Upper lobe of left lung (tissue), 6 donors: ENCODE measurements at places on chromosomes 11 and 22. TPM values are rescaled to one million over a fixed set of nuclear protein-coding genes. Genes with fewer than 3 reads are reported as not detected.

Gene KIRREL3
- 0.24 TPM for total RNA-seq

Gene MRPL16
- total RNA-seq, result 15.9 TPM

Gene SC5D
- total RNA-seq, result 9.4 TPM

DNA sequence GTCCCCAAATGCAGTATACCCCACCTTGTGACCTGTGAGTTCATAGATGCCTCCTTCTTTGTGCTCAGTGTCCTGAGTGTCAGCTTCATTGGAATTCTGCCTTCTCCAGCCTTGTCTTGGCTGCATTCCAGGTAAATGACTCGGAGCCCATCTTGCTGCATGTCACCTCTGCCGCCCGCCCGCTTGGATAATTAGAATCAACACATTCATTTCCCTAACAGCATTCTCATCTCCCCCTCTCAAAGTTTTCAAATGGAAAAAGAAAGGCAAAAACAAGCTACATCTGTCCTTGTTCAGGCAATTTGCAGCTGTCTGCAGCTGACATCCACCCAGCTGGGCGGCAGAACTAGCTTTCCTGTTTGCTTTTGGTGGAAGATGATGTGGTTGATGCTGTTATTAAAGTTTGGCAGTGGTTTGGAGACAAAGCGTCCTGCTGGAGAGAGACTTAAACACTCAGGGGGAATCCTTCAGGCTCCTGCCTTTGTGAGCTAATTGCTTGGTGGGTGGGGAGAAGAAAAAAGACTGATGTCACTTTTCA lies 198.8 kb upstream of the SEZ6L start:
- H3K4me1 ChIP-seq, result no peaks in the 10 kb centered on the region
- no peak overlapping the region for H3K27ac ChIP-seq
- no peaks in the 10 kb centered on the region for H3K36me3 ChIP-seq
- no peak overlapping the region for H3K4me3 ChIP-seq
- DNase-seq, result no peak
- H3K27me3 ChIP-seq, result no peaks in the 10 kb centered on the region

GRCh38 chr11:14312736-14313438 lies 46.1 kb downstream of the RRAS2 start:
- H3K36me3 ChIP-seq, result no peaks in the 10 kb centered on the region
- no peak overlapping the region for H3K27ac ChIP-seq

DNA sequence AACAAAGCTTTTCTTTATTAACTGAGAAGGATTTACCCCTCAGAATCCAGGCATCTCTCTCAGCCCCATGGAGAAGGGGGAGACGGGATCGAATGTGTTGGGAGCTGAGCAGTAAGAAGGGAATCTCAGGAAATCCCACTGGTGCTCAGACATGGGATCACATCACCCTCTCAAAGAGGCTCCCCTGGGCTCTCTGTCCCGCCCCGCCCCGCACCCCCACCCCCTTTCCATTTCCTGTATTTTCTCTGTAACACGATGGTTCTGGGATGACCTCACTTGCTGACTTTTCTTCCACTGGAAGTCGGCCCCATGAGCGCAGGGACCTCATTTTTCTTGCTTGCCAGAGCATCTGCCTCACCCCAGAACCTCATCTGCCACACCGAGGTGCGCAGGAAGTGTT lies 100.0 kb downstream of the RPS6KA4 start:
- no peaks in the 10 kb centered on the region for H3K36me3 ChIP-seq
- H3K4me3 ChIP-seq, result no peak overlapping the region
- no peak overlapping the region for H3K27ac ChIP-seq
- H3K27me3 ChIP-seq, result no peaks in the 10 kb centered on the region
- no peak for DNase-seq

- H3K36me3 ChIP-seq, result no peaks in the 10 kb centered on the region
- no peak overlapping the region for H3K4me3 ChIP-seq
- no peak overlapping the region for H3K27ac ChIP-seq
- DNase-seq, result no peak
- H3K4me1 ChIP-seq, result no peaks in the 10 kb centered on the region
Measured at GRCh38 chr22:49296561-49296960, 531.1 kb downstream of the BRD1 start.

GRCh38 chr11:108697872-108698473 lies 33.1 kb downstream of the DDX10 start:
- peak; percentile 44 for DNase-seq
- peaks cover 4% of the 10 kb centered on the region for H3K4me1 ChIP-seq
- no peaks in the 10 kb centered on the region for H3K36me3 ChIP-seq
- H3K4me3 ChIP-seq, result no peak overlapping the region
- no peaks in the 10 kb centered on the region for H3K27me3 ChIP-seq
- H3K27ac ChIP-seq, result no peak overlapping the region

DNA sequence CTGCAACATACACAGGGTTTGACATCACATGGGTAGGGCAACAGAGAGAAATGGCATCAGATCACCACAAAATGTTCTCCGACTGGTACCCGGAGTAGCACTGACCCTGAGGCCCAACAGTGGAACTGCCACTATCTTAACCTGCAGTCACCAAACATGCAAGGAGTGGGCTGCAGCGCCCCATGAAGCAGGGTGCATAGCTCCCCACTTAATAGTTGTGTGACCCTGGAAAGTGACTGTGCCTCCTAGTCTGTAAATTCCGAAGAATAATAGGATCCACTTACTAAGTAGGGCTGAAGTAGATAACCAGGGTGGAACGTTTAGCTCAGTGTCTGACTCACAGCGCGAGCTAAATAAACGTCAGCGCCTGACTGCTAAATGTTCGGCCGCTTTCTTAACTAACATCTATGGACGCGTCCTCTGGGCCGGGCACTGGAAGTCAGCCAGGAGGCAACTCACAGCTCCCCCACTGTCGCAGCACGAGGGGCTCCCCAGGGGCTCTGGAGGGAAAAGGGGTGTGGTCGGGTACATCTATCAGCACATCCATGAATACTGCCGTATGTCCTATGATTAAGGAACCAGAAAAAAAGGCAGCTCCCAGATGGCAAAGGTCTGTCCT lies 777 bp downstream of the LTO1 start:
- no peaks in the 10 kb centered on the region for H3K27me3 ChIP-seq
- H3K36me3 ChIP-seq, result peaks cover 8% of the 10 kb centered on the region
- peaks cover 16% of the 10 kb centered on the region for H3K4me1 ChIP-seq
- DNase-seq, result no peak

- no peaks in the 10 kb centered on the region for H3K36me3 ChIP-seq
- H3K4me3 ChIP-seq, result no peak overlapping the region
- H3K27me3 ChIP-seq, result no peaks in the 10 kb centered on the region
- peak overlapping the region; percentile 13 for H3K27ac ChIP-seq
- DNase-seq, result peak; percentile 95
Measured at GRCh38 chr11:2933375-2934020, 4.3 kb upstream of the PHLDA2 start.

DNA sequence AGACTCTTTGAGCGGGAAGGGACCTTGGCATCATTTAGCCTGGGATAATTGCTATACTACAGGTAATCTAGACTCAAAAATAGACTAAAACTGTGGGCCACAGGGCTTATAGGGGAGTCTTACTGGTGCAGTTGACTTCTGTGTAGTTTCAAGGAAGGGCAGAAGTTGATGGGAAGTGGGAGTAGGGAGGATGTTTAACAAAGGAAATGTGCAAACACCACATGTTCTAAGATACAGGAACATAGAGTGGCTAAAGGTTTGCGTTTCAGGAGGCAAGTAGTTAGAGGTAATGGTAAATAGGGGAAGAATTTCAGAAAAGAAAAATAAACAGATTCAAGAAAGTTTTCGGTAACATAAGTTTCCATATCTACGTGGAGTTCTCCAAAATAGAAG lies 14.4 kb upstream of the SORL1 start:
- no peaks in the 10 kb centered on the region for H3K27me3 ChIP-seq
- DNase-seq, result no peak
- no peak overlapping the region for H3K27ac ChIP-seq
- H3K36me3 ChIP-seq, result no peaks in the 10 kb centered on the region
- peaks cover 13% of the 10 kb centered on the region for H3K4me1 ChIP-seq

GRCh38 chr11:1232883-1233321 lies 10.0 kb downstream of the MUC5B start:
- DNase-seq, result peak; percentile 68
- H3K27ac ChIP-seq, result no peak overlapping the region
- H3K4me3 ChIP-seq, result no peak overlapping the region
- H3K27me3 ChIP-seq, result no peaks in the 10 kb centered on the region

DNA sequence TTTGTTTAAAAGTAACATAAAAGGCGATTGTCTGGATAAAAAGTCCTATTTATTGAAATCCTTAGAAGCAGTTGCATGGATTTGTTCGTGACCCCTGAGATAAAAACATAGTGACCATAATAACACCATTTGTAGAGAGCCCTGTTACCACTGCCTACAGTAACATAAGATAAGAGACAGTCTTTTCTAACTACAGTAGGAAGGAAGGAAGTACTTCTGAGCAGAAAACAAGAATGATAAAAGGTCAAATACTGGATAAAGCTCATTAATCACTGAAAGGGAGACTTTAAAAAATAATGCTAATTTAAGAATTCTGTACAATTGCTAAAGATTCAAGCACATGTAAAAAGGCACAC lies 47.1 kb upstream of the SOX6 start:
- H3K4me1 ChIP-seq, result no peaks in the 10 kb centered on the region
- H3K36me3 ChIP-seq, result no peaks in the 10 kb centered on the region
- H3K27ac ChIP-seq, result no peak overlapping the region
- H3K27me3 ChIP-seq, result no peaks in the 10 kb centered on the region
